ENCODE measurements at places on chromosomes 1 and 21.

DNA sequence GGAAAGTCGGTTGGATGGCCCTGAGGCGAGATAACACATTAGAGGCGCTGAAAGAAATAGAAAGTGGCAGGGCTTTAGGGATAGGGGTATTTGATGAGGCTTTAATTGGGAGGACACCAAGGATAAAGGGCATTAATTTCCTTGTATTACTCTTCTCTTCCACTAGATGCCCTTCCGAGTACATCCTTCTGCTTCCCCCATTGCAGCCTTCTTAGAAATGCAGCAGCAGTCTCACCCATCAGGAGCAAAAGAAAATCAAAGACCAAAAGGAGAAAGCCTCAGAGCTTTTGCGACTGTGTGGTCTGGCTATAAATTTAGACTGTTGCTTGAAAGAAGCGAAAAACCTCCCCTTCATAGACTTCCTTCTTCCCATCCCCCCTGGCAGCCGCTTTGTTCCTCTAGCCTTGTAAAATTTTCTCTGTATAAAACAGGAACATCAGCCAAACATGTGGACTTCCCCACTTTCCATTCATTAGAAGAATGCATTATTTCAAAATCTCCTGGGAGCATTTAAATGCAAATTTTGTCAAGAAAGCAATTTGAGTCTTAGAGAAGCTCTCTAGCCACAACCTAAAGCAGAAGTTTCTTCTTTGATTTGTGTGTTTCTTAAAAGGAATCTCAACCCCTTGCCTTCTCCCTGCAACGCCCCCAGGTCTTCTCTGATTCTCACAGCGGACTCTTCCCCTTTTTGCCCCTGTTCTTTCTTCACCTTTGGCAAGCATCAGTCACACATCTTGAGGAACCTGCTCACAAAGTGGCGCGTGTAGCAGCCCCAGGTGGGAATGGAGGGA, 76.6 kb downstream of the NDUFS5 start:
- DNase-seq, result no peak

GRCh38 chr21:46538262-46538661, 66.6 kb downstream of the S100B start:
- DNase-seq, result no peak

DNA sequence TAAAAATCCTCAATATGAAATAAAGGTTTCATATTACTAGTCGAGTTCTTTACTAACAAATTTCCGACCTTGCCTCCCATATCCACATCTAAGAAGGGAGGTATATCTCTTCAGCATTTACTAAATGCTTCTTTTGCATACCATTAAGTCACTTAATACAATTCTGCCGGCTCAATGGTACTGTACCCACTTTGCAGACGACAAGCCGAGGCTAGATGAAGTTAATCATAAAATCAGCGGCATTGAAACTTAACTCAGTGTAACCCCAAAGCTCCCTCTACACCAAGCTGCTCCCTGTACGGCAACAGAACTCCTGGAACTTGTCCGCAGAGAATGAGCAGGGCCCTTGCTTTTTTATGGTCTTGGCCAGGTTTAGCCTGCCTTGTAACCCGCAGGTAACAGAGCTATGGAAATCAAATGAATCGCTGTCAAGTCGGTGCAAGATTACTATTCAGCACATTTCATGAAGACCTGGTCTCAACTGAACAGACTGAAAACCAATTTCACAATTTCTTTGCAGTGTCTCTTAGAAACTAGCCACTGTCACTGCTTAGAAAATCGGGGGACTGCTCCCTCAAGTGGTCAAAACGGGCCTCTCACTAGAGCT, 738 bp downstream of the INTS7 start:
- DNase-seq, result no peak

DNA sequence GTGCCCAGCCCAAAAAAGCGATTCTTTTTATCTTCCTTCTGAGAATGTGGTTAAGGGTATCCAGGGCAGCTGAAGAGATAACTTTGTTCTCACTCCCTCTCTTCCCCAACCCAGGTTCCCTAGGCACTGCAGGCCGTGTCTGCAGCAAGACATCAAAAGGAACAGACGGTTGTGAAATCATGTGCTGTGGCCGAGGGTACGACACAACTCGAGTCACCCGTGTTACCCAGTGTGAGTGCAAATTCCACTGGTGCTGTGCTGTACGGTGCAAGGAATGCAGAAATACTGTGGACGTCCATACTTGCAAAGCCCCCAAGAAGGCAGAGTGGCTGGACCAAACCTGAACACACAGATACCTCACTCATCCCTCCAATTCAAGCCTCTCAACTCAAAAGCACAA, 11.4 kb downstream of the WNT2B start:
- no peak for DNase-seq

- DNase-seq, result no peak
Observed at GRCh38 chr21:26124896-26125295, 45.7 kb downstream of the APP start.

GRCh38 chr1:221711063-221711577, 30.8 kb downstream of the DUSP10 start:
- DNase-seq, result no peak

DNA sequence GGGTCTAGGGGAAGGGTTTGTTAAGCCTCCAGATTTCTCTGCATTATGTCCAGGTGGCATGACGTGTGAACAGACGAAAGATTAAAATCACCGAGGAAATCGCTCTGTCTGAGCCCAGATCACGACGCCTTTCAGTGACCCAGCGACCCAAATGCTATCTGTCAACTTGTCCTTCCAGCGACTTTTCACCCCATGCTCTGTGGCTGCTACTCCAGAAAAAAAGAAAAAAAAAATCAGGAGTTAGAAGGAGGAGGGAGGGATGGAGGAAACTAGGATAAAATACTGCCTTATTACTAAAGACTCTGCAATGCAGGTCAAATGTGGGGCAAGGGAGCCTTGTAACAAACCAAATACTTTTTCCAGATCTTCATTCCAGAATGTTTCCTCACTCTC, 352.0 kb downstream of the NUF2 start:
- no peak for DNase-seq

GRCh38 chr21:16473988-16474387, 744.2 kb downstream of the USP25 start:
- DNase-seq, result no peak

- DNase-seq, result no peak
Observed at GRCh38 chr1:198042168-198042567, 114.6 kb upstream of the NEK7 start.

DNA sequence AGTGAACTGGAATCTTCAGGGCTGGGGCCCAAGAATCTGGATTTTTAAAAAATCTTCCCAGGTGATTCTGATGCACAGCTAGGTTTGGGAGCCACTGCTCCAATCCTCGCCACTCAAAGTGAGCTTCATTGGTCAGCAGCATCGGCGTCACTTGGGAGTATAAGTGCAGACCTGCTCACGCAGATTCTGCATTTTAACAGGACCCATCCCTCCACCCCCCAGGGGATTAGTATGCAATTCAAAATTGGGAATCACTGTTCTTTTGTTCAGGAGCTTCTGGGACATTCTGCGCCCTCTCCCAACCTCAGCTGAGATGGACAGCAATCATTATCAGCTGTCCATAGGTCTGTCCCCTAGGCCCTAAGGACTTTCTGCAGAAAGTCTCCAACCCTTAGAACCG, 53.5 kb downstream of the LGR6 start:
- no peak for DNase-seq

GRCh38 chr1:234490793-234491479, 12.0 kb upstream of the TARBP1 start:
- DNase-seq, result no peak

GRCh38 chr1:6181347-6181770, 1.2 kb upstream of the CHD5 start:
- DNase-seq, result no peak

- DNase-seq, result no peak
Observed at GRCh38 chr1:175383239-175383638, 190.7 kb upstream of the KIAA0040 start.

DNA sequence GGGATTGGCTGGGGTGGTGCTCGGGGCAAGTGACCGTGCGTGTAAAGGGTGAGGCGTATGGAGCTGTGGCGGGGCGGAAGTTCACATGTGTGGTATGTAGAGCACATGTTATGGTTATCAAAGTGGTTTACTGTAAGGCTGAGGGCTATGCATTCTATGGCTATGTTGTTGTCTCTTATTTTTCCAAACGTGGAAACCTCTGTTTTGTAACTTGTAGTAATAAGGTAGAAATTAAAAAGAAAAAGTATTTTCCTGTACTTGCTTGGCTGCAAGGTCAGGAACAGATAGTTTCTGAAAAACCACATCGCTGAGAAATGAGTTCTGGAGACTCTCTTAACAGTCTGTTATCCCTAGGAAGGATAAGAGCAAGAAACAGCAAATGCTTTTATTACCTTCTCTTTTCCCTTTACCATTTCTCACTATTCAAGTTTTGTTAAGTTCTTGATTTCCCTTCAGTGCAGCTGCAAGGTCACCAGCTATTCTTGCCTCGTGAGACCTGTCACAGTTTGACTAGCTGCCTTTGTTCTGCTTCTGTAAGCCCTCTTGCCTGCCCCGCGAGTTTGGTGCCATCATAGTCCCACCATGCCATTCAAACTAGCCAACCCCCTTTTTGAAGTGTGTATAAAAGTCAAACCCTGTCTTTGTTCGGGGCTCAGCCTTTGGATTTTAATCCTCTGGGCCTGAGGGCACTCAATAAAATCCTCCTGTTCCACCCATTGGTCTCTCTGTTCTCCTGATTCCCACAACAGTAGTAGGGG, 9.5 kb downstream of the RNU1-2 start:
- DNase-seq, result no peak

DNA sequence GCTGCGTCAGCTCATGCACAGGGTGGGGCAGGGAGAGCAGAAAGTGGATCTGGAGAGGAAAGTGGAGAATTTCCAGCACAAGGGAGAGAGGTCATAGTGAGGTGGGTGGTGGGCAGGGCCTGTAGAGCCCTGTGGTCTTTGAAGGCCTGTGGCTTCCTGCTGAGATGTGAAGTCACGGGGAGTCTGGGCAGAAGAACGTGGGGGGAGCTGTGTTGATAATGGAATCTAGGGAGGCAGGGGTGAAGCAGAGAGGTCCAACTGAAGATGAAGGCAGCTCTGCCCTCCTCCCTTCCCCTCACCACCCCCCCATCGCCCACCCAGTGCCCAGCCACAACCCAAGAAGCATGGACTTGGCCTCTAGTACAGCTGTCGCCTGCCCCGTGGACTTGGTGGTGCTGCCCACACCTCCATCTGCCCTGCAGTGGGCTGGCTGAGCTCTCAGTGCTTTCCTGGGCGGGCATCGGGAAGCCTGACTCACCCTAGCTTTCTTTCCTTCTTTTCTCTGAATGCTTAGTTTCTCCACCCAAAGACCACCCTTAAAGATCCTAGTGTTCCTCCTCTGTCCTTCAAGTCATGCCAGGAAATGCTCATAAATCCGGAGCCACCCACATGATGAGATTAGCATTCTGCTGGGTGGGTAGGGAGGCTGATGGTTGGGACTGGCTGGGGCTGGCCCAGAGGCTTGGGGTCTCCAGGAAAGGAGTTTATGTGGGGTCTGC, 186.1 kb downstream of the TRABD2B start:
- DNase-seq, result no peak

GRCh38 chr1:165829888-165830287, 2.5 kb downstream of the UCK2 start:
- DNase-seq, result no peak

DNA sequence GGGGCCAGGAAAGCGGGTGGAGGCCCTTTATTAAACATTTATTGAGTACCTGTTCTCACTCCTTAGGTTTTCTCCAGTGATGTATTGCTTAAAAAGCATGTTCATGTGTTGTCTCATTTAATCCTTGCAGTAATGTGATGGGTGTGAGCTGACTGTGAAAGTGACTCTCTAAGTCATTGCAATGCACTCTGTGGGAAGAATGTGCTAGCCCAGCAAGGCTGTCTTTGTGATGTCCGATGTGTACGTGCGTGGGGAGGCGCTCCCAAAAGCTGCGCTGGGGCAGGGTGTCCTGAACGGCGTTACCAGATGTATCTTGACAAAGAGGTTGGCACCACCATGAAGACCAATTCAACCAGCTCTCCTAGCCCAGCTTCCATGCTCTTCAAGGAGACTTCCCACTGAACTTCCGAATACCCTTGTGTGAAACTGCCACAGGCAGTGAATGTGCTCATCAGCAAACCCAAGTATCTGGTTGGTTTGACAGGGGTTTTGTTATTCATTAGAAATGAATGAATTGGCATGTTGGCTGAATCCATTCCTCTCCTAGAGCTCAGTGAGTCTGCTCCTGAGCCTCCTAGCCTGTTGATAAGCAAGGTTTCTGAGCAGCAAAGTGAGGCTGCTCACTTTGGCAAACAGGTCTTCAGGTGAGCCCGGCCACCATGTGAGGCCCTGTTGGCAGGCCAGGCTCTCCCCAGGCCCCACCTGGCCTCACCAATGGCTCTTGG, 28.0 kb downstream of the NUAK2 start:
- DNase-seq, result no peak

DNA sequence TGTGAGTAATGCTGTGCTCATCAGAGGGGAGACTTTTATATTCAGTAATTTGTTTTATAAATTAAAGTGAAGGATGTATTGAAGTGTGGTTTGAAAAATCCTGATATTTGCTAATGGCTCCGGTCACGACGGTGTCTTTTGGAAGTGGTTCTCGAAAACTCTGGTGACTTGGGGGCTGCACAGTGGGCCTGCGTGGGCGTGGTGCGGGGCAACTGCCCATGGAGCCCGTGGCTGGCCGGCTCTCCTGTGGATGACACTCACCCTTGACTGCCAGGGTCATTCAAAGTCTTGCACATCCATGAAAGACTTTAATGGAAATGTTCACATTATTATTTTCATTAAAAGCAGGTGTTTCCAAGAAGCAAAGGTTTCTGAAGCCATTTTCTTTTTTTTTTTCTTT, 7.7 kb downstream of the FAAP20 start:
- no peak for DNase-seq

DNA sequence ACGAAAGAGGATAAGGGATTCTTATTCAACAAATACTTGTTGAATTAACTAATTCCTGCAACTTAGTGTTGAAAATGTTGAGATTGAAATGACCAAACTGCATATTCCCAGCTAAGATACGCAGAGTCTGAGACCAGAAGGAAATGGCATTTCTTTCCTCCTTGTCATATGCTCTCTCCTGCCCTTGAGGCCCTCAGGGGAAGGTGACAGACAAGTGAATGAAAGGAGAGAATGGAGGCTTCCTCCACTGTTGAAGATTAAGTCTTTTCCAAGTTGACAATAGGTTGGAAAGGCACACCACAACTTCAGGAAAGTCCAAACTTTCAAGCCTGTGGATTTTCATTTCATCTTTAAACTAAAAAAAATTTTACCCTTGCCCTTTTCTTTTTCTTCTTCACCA, 3.1 kb upstream of the ZNF697 start:
- no peak for DNase-seq

- DNase-seq, result no peak
Observed at GRCh38 chr1:172338295-172338735, 82.2 kb upstream of the C1orf105 start.

- DNase-seq, result no peak
Observed at GRCh38 chr1:161506336-161507223, 1.3 kb downstream of the FCGR2A start.

DNA sequence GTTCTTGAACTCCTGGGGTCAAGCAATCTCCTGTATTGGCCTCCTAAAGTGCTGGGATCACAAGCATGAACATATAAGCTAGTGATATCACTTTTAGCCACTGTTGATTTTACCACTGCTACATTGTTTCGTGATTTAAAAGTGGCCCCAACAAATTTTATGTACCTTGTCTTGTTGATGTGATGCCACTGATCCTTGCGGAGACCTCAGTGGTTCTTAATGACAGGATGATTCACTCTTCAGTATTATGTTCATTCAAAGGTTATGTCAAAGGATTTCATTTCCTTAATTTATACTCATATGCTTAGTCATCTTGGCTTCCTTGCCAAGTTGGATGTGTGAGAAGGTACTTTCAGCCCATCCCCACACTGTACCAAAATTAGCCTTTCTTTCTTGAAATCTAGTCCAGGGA, 12.1 kb downstream of the PRKACB start:
- no peak for DNase-seq

Measured in esophagus squamous epithelium (tissue), 5 donors.